ENCODE measurements at places on chromosomes 1 and 21. TPM values are rescaled to one million over a fixed set of nuclear protein-coding genes. Genes with fewer than 3 reads are reported as not detected.

DNA sequence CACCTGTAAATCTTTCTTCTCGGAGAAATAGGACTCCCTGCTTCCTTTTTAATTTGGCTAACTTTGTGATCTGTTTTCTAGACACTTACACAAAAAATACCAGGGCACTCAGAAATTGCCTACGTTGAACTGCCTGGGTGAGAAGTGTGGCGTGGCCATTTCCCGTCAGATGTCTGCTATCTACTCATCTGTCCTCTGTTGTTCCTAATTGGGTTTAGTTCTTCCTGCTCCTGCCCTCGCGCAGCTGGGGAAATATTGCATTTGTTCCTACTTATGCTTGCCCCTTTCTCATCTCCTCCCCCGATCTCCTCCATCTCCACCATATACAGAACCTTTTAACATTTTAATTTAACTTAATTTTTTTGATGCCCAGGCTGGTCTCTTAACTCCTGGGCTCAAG is 55.1 kb downstream of the CD58 start:
- DNase-seq = no peak

DNA sequence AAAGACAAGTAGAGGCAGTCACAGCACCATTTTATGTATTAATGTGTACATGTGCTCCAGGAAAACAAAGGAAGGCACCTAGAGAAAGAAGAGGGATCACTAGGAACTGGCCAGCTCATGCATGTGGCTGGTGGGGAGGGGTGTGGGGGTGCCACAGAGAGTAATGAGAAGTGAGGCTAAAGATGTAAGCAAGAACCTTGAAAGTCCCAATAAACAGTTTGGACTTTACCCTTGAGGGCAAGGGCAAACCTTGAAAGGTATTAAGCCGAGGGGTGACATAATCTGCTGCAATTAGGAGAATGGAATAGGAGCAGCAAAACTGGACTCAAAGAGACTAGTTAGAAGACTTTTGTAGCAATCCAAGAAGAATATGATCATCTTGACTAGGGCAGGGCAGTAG is 51.5 kb downstream of the ERI3 start:
- no peak for DNase-seq

- no peak for DNase-seq
Measured at GRCh38 chr1:91161749-91162148, 139.9 kb upstream of the ZNF644 start.

ACTL8 gene
- not detected for total RNA-seq

GRCh38 chr1:113917400-113918082 is 11.6 kb upstream of the HIPK1 start:
- no peak for DNase-seq

- peak; percentile 39 for DNase-seq
Measured at GRCh38 chr1:202968895-202969295, 1.8 kb upstream of the CYB5R1 start.

DNA sequence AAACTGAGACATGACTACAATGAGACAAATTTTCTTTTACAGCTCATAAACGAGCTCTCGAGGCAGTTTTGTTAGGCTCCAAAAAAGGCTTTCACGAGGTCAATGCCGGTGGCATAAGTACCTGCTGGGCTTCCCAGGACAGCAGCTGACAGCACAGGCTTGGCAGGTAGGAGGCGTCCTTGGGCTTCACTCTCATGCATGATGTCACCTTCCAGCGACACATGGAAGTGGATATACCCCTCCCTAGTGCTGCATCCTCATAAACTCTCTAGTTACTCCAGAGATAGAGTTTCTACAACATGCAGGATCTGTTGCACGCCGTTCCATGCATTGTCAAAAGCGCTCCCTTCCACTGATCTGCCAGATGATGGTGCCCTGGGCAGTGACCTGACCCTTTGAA is 112.5 kb upstream of the PAXBP1 start:
- no peak for DNase-seq

DNA sequence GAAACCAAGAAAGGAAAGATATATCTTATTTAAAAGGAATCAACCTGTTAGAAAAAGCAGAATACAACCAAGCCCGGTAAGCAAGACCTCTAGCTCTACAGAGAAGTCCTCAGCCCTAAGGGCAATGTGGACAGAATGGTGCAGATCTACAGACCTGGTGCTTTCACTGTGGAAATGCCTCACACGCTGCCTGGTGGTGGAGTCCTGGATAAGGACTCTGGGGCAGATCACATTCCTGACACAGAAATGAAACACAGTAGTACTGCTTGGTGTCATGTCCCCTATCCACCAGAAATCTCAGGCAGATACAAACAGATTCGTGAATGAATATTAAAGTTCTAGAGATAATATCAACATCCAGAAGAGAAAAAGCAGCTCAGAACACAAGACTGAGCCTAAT is 6.8 kb downstream of the CNN3 start:
- no peak for DNase-seq

DNA sequence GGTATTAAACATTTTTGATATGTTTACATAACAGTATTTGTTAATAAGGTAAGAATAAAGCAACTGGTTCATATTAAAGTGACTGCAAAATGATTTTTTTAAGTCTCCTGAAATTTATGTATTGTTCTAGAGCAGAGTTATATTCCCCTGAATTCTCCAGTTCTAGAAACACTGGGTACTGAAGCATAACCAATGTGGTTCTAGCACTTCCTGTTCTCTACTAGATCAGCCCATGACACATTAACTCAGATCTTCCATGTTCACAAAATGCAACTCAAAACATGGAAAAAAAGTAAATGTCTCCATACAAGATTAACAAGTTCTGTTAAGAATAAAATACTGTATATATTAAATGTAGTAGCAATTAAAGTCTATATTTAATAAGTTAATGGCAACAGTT is 3.9 kb downstream of the NEGR1 start:
- no peak for DNase-seq

DNA sequence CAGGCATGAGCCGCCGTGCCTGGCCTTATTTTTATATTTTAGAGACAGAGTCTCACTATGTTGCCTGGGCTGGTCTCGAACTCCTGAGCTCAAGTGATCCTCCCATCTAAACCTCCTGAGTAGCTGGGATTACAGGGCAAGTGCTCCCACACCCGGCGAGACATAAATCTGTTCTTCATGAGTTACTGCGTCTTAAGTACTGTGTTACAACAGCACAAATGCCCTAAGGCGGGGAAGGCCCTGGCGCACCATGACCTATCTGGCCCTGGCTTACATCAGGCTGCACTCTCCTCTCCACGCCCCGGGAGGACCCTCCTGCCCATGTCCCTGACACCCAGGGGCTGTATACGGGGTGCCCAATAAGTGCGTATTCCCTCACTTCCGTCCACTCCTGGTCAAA is 4.3 kb downstream of the GPR153 start:
- DNase-seq = no peak

DNA sequence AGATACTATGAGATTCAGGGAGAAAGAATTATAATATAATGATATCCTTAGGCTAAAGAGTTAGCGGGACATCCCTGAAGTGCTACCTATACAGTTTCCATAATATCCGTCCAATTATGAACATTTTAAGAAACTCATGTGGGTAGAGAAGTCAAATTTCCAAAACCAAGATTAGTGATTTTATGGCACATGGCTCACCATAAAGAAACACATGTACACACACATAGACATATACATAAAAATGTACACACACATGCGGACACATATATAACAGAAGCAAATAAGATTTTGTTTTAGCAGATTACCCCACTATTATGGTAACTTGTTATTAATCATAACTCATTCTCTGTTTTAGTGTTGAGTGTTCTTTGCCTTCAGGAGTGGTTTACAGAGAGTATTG is 566.7 kb upstream of the NEGR1 start:
- DNase-seq = no peak

SPOCD1 gene
- total RNA-seq = 1.0 TPM

PGLYRP3 gene
- total RNA-seq = not detected

DNA sequence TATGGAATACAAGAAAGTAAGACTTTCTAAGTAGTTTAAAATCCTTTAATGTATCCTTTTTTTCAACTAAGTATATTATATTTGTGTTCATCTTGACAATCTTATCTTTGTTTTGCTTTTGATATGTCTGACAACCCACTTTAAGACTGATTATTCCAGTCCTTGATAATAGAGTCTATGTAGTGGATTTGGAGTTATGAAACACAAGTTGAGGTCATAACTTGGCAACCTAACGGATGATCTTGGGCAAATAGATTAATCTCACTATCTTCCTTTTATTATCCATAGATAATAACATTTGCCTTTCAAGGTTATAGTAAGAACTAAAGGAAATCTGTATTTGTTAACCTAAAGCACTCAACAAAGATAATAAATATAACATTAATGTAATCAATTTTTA is 4.8 kb upstream of the GBP2 start:
- DNase-seq = no peak

KCNAB2 gene
- 210 TPM for total RNA-seq

ATXN7L2 gene
- total RNA-seq = 11.9 TPM

RPL5 gene
- 1,534 TPM for total RNA-seq

TMEM269 gene
- 0.81 TPM for total RNA-seq

DNA sequence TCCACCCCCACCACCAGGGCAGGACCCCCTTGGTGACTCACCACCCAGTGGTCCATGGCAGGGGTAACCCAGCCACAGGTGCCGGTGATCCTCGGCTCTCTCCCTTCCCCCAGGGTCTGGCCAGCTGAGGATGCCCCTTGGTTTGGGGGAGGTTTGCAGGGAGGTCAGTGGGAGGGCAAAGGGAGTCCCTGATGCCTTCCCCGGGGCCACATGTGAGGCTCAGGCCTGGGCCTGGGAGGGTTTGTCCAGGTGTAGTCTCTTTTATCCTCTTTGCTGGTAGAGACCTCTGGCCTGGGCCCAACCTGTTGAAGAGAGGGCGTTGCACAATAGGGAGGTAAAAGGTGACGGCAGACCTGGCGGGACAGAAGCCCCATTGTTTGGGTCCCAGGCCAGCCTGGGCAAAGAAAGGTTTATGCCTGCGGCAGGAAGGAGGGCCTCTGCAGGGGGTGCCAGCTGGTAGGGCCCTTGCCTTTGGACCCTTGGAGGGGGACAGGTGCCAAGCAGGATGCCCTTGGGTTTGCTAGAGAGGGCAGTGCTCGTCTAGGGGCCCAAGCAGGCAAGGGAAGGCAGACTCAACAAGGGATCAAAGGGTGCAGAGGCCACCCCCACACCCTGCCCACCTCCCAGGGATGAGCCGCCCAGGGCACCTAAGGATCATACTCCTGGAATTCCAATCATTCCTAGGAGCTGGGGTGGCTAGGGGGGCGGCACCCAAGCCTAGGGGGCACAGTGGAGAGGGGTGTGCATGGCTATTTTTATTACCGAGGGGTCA is 760 bp upstream of the TINAGL1 start:
- no peak for DNase-seq

- DNase-seq = no peak
Measured at GRCh38 chr1:40706626-40707025, 15.1 kb downstream of the NFYC start.

HAPLN2 gene
- 0.22 TPM for total RNA-seq

VSIG8 gene
- total RNA-seq = not detected

DNA sequence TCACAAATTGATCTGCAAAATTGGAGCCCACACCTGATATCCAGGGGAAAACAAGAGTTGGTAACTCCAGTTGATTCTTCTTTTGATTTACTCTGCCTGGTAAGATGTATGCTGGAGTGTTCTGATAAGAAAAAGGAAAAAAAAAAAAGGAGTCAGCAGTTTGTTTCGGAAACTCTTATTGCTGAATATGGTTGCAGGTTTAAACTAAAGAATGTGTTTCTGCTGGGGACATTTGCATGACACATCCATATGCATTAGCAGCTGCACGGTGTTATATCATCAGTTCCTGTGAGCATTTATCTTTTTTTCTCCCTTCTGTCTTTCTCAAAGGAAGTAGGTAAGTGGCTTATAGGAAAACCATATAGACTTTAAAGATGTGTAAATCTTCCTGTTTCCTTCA is 418.5 kb upstream of the ESRRG start:
- DNase-seq = no peak

GRCh38 chr1:232443372-232443771 is 186.6 kb downstream of the SIPA1L2 start:
- no peak for DNase-seq

GRCh38 chr1:8390707-8391106 is 72.8 kb downstream of the SLC45A1 start:
- no peak for DNase-seq
